Adrenal gland (tissue), 19 donors: ENCODE measurements at places on chromosomes 13 and 19.
A peak's percentile ranks its signal among the peaks of the same experiment; 100 is the strongest.

DNA sequence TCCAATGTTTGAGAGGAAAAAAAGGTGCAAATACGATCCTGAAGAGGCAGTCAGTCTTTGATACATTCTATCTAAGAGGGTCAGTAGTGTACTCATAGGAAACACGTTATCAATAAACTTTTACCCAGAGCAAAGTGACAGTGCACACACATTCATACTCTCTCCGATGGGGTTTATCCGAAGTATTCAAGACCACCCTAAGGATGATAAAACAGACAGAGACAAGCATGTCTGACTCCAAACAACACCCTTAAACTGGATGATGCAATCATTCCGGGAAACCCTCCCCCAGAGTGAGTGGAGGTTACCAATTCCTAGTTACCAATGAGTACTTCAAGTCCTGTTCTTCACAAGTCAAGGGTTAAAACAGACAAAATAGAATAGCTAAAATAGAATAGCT, 79.1 kb downstream of the DNAJC3 start:
- DNase-seq: no peak

GRCh38 chr19:49983645-49984229, 22.8 kb upstream of the SIGLEC11 start:
- peak; percentile 84 for DNase-seq

DNA sequence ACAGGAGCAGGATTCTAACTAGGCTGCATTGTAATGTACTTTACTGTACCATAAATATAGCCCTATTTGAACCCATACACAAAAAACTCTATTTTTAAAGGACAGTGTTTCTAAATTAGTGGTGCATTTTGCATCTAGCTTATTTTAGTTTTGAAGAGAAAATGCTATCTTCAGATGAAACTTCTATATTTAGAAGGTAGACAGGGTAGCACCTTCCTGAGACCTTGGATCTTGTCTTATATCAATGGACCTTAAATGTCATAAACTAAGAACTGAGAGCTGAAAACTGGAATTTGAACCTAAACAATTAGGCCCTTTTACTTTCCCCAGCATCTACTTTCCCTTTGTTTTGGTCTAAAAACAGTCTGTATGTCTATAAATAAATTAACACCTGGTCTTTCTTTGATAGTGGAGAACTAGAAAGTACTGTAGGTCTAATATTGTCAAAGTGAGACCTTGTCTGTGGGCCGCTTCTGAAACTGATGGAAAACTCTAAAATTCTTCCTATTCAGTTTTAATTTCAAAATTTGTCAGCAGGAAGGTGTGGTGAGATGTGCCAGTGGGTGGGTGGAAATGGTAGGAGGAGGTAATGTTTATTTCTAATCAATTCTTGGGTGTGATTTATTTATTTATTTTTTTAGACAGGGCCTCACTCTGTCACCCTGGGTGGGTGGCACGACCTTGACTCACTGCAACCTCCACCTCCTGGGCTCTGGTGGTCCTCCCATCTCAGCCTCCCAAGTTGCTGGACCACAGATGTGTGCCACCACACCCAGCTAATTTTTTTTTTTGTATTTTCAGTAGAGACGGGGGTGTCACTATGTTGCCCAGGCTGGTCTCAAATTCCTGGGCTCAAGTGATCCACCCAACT, 10.1 kb downstream of the COG3 start:
- DNase-seq: no peak

- DNase-seq: no peak
Observed at GRCh38 chr13:75347925-75348324, 134.0 kb downstream of the TBC1D4 start.

- DNase-seq: no peak
Observed at GRCh38 chr13:48879854-48880253, 95.9 kb upstream of the FNDC3A start.

GRCh38 chr19:18339723-18340122, 675 bp upstream of the PGPEP1 start:
- DNase-seq: no peak

- DNase-seq: no peak
Observed at GRCh38 chr19:33175886-33176669, 18.1 kb upstream of the LRP3 start.

DNA sequence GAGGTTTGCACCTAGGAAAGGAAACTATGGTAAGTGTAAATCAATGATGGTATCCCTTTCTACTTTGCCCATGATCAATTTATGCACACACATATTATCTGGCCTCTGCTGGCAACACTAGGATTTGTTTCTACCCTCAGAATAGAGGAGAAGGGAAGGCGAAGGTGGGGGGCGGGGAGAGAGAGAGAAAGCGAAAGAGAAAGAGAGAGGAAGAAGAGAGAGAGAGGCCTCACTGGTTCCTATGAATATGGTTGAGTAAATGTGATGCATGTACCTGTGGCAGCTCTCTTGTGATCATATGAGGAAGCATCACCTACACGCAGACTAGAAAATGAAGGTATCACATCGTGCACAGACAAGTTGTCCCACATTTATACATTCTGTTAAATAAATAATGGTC, 882.0 kb upstream of the SLITRK6 start:
- DNase-seq: no peak

DNA sequence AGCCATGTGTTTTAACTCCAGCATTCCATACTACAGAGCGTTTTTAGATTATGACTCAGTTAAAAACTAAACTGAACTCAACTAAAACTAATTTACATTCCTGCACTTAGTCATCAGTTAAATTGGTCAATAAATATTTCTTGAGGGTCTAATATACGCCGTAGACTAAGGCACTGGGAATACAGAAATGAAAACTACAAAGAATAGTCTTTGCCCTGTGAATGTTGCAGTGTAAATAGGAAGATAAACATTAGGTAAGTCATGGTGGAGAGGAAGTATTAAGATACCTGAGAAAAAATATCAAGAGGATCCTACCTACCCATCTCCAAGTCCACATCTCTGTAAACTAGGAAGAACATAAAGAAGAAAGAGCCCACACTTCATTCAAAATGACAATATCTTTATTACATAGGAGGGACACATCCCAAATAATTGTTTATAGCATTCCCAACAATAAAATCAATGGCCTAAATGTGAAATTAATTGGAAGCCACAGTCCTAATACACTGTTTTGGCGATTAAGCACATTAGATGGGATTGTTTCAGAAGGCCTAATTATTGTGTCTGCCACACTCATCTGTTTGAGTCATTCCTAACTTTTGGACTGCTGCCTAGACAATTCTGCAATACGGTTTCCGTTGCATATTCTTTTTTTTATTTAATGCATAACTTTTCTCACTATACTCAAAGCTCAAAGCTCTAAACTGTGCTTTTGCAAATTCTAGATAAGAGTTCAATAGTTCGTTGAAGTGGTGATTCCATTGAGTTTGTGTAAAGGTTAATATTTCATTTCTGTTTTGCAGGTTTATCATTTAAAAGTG, 52.9 kb downstream of the MBNL2 start:
- DNase-seq: no peak

GRCh38 chr13:77213644-77214043, 113.2 kb downstream of the MYCBP2 start:
- no peak for DNase-seq

- no peak for DNase-seq
Observed at GRCh38 chr13:43787518-43787891, 733 bp upstream of the ENOX1 start.

DNA sequence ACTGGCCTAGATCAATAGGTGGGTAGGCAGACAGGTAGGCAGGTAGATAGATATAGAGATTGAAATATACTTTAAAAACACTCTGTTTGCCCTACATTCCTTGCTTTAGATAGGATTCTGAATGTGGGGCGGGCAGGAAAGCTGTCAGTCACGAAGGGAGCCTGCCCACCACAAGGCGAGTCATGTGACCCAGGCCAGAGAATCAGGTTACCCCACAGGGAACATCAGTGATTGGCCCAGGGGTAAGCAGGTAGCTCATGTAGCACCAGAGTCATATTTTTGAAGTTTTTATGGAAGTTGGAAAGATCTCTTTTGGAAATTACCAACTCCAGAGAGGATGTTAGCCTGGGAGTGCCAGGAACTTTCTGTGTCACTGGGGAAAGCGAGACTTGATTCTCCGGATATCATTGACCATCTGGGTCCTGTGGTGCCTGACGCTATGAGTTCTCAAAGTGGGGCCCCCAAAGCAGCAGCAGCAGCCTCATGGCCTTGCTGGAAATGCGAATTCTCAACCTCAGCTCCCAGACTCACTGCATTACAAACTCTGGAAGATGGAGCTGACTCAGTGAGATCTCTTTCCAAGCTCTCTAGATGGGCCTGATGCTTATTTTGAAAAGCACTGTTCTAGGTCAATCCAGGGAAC, 60.3 kb downstream of the IRS2 start:
- DNase-seq: no peak

DNA sequence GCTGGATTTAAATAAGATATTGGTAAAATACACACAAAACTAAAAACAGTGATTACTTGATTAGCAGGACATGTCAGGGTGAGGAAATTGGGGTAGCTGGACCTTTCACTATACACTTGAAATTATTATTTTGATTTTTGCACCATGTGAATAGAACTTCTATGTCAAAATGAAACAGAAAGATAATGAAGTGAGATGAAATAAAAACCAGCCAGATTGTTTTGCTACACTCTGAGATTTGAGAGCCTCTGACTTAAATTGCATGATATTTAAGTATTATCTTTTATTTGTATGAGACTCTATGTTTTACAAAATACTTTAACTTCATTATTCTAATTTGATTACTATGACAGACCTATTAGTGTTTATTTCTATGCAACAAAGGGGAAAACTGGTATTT, 819.6 kb upstream of the ATXN8OS start:
- no peak for DNase-seq

DNA sequence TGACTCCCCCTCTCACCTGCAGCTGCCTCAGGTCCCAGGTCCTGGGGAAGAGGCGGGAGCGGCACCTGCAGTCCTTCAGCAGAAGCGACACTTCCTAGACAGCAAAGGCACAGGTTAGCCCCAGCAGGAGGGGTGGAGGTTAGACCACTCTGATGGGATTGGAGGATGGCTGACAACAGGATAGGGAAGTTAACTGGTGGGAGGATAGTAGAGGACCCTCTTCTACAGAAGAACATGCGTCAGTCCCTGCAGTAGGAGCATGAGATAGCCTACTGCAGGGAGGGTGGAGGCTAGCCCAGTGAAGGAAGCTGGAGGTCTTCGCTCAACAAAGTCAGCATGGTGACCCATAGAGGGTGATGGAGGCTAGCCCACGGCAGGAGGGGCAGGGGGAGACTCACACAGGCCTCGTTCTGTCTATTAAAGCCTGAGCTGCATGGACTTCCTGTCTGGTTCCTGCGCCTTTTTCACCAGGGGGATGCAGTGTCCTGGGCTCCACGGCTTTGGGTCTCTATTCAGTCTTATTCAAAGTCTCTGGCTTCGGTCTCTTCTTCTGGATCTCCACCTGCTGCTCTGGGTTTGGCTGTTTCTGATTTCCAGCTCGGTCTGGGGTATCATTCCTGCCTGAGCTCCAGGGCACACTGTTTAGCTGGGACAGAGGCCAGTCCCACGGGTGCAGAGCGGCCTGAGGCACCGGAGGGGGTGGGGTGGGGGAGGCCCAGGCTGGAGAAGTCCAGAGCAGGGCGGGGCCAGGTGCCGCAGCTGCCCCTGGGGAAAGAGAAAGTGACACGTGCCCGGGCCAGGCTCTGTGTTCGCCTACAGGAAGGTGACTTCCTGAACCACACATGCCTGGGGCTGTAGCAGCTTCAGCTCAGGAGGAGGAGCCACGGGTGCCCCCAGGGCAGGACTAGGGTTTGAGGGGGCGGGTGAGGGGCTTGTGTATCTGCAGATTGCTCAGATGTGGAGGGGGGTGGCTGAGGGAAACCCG, 7.3 kb downstream of the IFNL3 start:
- DNase-seq: no peak

GRCh38 chr19:21328406-21328805, 804 bp downstream of the ZNF708 start:
- no peak for DNase-seq

- DNase-seq: no peak
Observed at GRCh38 chr13:38862443-38862842, 128.2 kb downstream of the STOML3 start.

- no peak for DNase-seq
Observed at GRCh38 chr13:34223984-34224383, 406.0 kb downstream of the RFC3 start.

- DNase-seq: peak; percentile 91
Observed at GRCh38 chr19:2722541-2723344, 1.6 kb upstream of the DIRAS1 start.

GRCh38 chr13:96662036-96662435, 332.2 kb downstream of the OXGR1 start:
- DNase-seq: no peak

DNA sequence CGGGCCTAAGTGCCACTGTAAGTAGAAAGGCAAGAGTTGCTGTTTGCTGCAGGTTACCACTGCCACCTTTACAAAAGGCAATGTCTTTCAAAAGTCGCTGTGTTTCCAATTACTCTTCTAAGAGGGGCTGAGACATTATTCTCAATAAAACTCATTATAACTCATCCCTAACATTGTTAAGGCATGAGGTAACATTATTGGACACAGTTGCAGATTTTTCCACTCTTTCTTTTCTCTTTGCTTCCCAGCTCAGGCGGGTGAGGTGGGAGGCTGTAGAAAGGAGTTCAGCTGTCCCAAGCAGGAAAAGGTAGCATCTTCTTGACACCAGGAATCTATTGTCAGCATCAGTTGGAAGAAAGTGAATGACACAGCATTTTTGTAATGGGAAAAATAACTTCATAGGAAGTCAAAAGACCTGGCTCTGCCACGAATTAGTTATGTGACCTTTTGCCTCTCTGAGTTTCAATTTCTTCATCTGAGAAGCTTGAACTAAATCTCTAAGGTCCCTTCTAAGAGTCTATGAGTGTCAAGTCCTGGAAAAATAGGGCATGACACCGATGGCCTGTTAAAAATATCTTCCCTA, 2.1 kb upstream of the UBL3 start:
- DNase-seq: no peak

GRCh38 chr13:20826843-20827560, 53.2 kb upstream of the EEF1AKMT1 start:
- no peak for DNase-seq

GRCh38 chr19:42360787-42361544, 29.1 kb downstream of the CNFN start:
- no peak for DNase-seq

DNA sequence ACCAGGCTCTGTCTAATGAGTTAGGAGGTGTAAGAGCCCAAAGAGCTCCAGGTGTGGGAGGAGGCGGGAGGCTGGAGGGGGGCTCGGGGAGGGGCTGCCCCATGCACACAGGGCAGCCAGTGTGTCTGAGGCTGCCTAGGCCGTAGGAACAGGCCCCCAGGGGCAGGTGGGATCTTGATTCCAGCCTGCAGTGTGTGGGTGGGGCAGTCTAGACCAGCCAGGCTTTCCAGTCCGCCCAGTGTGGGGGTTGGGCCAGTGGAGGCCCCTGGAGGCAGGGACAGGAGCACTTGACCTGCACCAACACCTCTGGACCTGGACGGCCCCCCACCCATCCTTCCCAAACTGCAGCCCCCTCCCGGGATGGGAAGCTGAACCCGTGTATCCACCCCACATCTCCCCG, 5.4 kb upstream of the CAMSAP3 start:
- DNase-seq: no peak

GRCh38 chr19:38362076-38362945, 12.1 kb upstream of the PSMD8 start:
- DNase-seq: peak; percentile 85

- DNase-seq: no peak
Observed at GRCh38 chr19:11401808-11402543, 17.1 kb downstream of the RGL3 start.
